ENCODE measurements at places on chromosomes 3 and 15.

DNA sequence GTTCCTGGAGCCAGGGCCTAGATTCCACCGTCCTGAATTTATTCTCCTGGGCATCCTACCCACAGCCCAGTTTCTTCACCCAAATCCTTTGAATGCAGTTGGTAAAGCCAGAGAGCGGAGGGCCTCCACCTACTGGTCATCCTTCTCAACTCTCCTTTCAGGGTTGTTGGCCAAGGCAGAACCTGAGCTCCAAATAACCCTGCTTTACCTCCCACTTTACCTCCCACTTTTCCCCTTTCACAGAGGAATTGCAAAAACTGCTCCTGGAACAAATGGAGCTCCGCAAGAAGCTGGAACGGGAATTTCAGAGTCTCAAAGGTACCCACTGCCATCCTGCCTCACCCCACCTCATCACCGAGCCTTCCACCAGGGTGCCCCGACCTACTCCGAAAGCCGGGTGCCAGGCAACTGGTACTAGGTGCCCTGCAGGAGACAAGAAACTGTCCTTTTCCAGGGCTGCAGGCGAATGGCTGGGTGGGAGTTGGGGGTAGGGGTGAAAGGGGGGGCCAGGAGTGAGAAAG lies 6.8 kb downstream of the SKOR1 start:
- DNase-seq: no peak

DNA sequence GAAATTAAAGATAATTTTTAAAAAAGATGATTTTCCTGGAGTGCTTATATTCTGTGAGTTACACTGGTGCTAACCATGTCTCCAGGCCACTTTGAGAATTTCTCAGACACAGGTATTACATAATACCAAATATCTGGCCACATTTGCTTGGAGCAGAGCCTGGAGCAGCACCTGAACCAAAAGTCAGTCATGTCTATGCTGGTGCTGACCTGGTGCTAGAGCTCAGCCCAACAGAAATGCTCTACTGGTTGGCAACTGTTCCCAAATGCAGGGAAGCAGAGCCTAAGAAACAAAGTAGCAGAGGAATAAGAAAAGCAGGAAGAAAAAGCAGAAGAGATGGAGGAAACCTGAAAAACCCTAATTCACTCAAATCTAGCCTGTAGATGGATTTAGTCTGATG lies 135.7 kb upstream of the SLC7A14 start:
- DNase-seq: no peak

- no peak for DNase-seq
Measured at GRCh38 chr3:36482880-36483279, 102.6 kb downstream of the STAC start.

DNA sequence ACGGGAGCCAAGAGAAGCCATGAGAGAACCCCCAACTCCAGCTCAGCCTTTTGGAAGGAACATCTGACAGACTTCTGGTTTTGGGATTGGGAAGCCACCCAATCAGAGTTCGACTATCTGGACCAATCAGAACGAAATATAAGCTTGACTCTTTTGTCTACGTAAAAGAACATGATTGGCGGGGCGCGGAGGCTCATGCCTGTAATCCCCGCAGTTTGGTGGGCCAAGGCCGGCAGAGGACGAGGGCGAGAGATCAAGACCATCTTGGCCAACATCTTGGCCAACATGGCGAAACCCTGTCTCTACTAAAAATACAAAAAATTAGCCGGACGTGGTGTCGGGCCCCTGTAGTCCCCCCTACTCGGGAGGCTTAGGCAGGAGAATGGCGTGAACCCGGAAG lies 380.3 kb downstream of the TBL1XR1 start:
- no peak for DNase-seq

GRCh38 chr3:143206955-143207337 lies 87.4 kb downstream of the CHST2 start:
- no peak for DNase-seq

- no peak for DNase-seq
Measured at GRCh38 chr3:59573911-59574310, 524.1 kb upstream of the CFAP20DC start.

GRCh38 chr15:63176302-63176701 lies 13.1 kb upstream of the RAB8B start:
- DNase-seq: no peak

DNA sequence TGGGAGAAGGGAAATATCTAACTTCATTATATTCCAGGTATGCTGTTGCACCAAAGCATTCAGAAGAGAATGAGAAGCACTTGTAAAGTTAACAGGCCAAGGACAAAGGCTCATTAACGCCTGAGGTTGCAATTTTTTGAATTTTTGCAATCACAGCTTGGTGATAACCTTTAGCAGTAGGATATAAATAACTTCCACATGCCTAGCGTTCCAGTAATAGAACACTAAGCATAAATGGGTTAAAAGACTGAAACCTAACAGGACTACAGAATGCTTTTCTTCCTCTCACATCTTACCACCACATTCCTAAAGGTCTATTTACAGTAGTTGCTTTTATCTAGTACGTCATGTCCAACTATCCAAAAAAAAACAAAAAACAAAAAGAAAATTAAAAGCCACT lies 57.4 kb upstream of the IMPG2 start:
- no peak for DNase-seq

DNA sequence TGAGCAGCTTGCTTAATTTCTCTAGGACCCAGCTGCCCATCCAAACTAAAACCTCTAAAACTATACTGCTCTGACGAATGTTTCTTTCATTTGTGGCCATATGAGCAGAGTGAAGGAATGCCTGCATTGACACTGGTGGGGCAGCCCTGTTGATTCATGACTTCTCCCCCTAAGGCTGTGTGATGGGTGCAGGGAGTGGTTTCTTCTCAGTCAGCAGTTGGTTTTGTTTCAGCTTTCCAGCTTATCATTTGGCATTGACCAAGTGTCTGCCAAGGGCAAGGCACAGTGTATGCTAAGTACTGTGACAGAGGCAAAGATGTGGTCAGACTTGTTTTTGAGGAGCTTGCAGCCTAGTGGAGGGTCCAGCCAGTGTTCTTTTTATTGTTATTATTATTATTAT lies 4.7 kb downstream of the ABHD6 start:
- DNase-seq: no peak

DNA sequence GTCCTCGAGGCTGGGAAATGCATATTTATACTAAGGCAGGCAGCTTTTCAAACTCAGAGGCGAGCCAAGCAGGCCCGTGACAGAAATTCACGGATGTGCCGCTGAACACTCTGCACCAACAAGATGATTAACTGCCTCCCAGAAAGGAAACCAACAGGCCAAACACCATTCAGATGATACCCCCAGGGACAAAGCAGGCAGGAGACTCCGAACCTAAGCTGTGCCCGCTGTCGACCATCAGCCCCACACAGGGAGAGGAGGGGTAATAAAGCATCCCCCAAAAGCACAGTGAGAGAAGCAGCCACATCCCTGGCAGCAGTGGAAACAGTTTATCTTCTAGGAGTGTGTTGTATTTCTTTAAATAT lies 31.8 kb downstream of the ADAMTS17 start:
- no peak for DNase-seq

- peak; percentile 38 for DNase-seq
Measured at GRCh38 chr15:98648654-98649471, 524 bp downstream of the IGF1R start.

GRCh38 chr3:109337393-109337792 lies at the start of gene DPPA4:
Gene DPPA4 (minus strand): TSS chr3:109337546. CDS start chr3:109337517, 29 bp downstream.
- no peak for DNase-seq

DNA sequence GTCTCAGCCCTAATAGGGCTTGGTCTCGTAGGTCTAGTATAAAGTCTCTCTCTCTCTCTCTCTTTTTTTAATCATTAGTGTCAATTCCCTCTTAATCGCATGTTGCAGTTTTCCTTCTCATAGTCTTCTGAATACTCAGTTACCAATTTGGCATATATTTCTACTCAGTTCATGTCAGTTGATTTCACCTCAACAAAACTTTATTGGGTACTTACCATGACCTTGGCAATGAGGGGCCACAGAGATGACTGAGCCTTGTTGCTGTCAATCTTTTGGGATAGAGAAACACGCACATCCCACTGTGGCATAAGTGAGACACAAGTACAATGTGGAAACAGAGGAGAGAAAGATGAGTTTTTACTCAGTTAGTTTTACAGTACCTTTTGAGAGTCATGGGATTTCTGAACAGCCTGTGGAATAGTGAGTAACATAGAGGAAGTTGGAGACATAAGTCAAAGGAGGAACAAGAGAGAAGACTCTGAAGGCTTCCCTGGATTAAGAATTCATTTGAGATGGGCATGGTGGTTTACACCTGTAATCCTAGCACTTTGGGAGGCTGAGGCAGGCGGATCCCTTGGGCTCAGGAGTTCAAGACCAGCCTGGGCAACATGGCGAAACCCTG lies 150.2 kb upstream of the CBLB start:
- no peak for DNase-seq

DNA sequence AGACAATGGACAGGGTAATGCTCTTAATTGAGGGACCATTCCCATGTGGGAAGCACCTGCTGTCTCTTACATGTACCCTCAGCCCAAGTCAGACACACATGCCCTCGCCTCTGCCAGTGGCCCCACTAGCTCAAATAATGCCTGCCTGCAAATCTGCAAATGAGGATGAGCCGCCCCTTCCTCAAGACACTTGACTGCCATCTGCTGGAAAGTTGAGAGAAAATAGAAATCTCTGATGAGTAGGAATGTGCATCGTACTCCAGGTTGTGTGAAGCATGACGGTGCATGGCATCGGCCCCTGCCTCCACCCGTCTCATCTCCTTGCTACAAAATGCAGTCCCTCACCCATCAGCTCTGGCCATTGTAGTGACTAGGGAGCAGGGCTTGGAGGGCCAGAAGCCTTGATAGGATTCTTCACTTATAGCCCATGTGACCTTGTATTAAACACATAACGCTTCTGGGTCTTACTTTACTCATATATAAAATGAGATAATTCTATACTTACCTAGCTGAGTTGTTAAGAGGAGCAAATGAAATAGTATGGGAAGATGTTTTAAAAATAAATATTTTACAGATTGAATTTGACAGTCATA lies 6.3 kb upstream of the SCN5A start:
- no peak for DNase-seq

- DNase-seq: no peak
Measured at GRCh38 chr15:36478561-36478960, 100.9 kb upstream of the CDIN1 start.

DNA sequence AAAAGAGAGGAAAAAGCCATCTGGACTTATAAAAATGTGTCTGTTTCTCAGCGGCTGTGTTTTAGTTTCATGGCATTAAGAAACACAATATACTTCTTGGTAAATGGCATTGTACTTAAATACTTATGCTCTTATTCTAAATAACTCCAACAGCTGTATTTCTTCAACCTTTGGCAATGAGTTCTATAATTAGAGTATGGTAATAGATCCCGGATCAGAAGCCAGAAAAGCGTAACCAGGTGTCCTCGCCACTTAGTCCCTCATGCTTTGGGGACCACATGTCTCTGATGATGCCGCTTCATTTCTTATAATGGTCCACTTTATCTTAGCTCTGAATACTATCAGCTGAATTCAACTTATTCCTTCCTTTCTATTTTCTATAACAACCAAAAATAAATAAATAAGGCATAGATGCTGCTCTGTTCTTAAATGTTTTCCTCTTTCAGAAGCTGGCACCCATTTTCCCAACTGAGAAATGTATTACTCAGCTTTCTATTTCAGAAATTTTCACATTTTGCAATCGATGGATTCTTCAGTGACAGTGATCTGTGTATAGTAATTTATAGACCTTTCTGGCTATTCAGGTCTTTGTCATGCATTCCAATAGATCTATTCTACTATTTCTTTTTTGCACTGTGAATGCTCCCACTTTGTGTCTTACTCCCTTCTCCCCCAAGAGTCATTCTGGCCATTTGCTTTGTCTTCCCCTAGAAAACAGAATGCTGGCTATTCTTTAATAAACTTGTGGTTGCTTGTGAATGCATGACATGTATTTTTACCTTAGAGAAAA lies 87.6 kb upstream of the KBTBD8 start:
- no peak for DNase-seq

- DNase-seq: no peak
Measured at GRCh38 chr15:95286352-95286880, 1044.1 kb upstream of the NR2F2 start.

DNA sequence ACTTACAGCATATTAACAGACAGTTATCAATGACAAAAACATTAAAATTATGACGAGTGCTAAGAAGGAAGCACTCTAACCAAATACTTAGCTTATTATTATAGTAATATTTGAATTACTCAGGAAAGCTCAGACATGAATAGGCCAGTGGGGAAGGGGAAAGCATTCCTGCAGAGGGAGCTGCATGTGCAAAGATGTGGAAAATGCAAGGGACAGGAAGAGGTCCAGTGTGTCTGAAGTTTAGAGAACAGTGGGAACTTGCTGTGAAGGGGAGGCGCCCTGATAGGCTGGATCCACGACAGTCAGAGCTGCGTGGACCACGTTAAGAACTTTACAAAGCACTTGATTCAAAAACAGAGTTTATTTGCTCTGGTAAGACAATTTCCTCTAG lies 1.2 kb upstream of the SPICE1 start:
- no peak for DNase-seq

- DNase-seq: no peak
Measured at GRCh38 chr3:179933080-179933479, 103.7 kb downstream of the PEX5L start.

- no peak for DNase-seq
Measured at GRCh38 chr3:45320986-45321385, 67.4 kb upstream of the LARS2 start.

- no peak for DNase-seq
Measured at GRCh38 chr15:41490355-41490754, 3.3 kb upstream of the ITPKA start.

GRCh38 chr3:188170461-188171459 lies 16.8 kb downstream of the LPP start:
- DNase-seq: no peak

- no peak for DNase-seq
Measured at GRCh38 chr3:117433427-117433826, 723.8 kb downstream of the TUSC7 start.

GRCh38 chr3:9068051-9068450 lies 104.8 kb upstream of the RAD18 start:
- DNase-seq: no peak

DNA sequence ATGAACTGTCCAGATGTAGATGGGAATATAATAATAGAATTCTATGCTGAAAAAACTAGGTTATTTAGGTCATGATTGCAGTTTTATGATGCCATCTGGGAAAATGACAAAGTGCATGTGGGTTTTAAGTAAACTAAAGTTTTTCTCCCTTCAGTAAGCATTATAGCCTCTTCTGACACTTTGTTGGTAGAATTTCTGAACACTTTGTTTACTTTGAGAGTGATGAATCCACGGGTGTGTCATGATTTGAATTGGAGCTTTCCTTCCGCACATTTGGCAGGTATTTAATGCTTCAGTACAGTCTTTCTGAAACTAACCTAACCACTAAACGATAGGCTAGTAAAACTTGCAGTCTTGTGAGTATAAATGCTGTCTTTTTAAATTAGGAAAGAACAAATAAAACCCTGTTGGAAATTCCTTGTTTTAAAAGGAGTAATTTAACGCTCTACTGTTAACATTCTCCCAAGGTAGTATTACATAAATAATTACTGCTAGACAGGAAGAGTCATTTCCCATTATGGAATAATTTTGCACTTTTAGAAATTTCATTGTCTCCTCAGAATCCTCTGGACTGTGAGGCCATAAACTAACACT lies 7.0 kb downstream of the FILIP1L start:
- no peak for DNase-seq
